Metanephros (tissue), 2 donors: ENCODE measurements at places on chromosomes 13 and 19. TPM values are rescaled to one million over a fixed set of nuclear protein-coding genes. Genes with fewer than 3 reads are reported as not detected.

Gene CEACAM20
- total RNA-seq: not detected

Gene FAM216B
- not detected for total RNA-seq

Gene CYP2F1
- total RNA-seq: not detected

Gene EMP3
- total RNA-seq: 31.5 TPM

Gene MEDAG
- total RNA-seq: 3.3 TPM

Gene PTPRH
- 0.76 TPM for total RNA-seq

Gene TMEM150B
- total RNA-seq: 2.1 TPM

Gene OR7A5
- total RNA-seq: not detected

Gene KIRREL2
- 3.9 TPM for total RNA-seq

Gene ZNF724
- total RNA-seq: 10.0 TPM

Gene CPT1C
- 10.9 TPM for total RNA-seq

Gene ZNF471
- 9.3 TPM for total RNA-seq

Gene TMIGD2
- total RNA-seq: 0.70 TPM

Gene FXYD1
- 19.7 TPM for total RNA-seq

Gene COMP
- total RNA-seq: 0.82 TPM

Gene GNG8
- total RNA-seq: not detected

Gene FOSB
- 3.7 TPM for total RNA-seq

Gene FAM124A
- total RNA-seq: 3.7 TPM

Gene KLF1
- total RNA-seq: 7.1 TPM

Gene CPB2
- total RNA-seq: not detected

Gene SMG9
- 23.2 TPM for total RNA-seq

Gene MYADM
- total RNA-seq: 46.3 TPM

Gene LILRB3
- 18.0 TPM for total RNA-seq

Gene GDF15
- total RNA-seq: 139 TPM

Gene CGB1
- total RNA-seq: not detected

Gene ADAMTSL5
- 2.7 TPM for total RNA-seq

Gene SIGLEC5
- total RNA-seq: 0.88 TPM

Gene SLC25A41
- total RNA-seq: 0.53 TPM

Gene ZNF600
- 3.6 TPM for total RNA-seq

Gene ANGPTL8
- 2.6 TPM for total RNA-seq

Gene HPN
- 62.8 TPM for total RNA-seq

Gene GARIN5B
- total RNA-seq: not detected

Gene TMEM255B
- 5.5 TPM for total RNA-seq

Gene RXFP2
- total RNA-seq: 0.41 TPM

Gene PRR20E
- not detected for total RNA-seq

Gene ATP11A
- 48.2 TPM for total RNA-seq

Gene KANK3
- 29.7 TPM for total RNA-seq

Gene CACNG6
- total RNA-seq: 5.7 TPM

Gene CNN1
- total RNA-seq: 8.5 TPM

Gene TUBA3C
- total RNA-seq: not detected

Gene ZNF540
- total RNA-seq: 1.9 TPM

Gene SPRY2
- total RNA-seq: 46.9 TPM

Gene CEACAM3
- total RNA-seq: 2.6 TPM

Gene KISS1R
- total RNA-seq: 0.88 TPM
